CD4-positive, alpha-beta T cell (primary cell): ENCODE measurements at places on chromosomes 7 and 10.

DNA sequence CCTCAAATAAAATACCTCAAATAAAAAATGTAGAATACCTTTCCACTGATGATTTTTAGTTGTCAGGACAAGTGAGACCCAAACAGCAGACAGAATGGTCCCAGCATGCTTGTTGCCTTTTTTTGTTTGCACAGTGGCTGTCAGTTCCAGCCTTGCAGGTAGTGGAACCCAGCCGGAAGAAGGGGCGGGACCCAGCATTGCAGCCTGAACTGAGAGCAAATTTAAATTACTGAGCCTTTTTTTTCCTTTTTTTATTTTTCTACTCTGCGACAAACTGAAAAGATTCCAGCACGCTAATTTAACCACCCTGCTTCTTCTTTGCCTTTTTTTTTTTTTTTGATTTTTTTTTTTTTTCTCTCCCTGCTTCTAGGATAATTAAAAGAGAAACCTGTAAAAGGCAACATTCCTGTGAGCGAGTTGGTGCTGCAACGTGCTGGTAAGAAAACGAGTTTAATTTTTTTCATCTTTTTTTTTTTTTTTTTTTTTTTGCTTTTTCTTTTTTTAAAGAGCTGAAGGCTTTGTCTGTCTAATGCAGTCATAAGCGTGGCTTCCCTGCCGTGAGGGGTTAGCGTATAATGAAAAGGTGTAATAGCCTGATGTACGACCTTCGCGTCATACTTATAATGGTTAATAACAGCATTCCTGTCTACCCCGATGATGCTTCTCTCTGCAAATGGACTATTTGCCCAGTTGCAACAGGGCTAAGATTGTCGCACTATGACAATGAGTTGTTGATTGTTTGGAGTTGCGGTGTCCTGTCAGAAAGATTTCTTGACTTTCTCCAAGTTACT, 555.3 kb upstream of the CELF2 start:
- no peak for DNase-seq

GRCh38 chr7:116329686-116330503, 119.6 kb downstream of the TES start:
- DNase-seq = no peak

DNA sequence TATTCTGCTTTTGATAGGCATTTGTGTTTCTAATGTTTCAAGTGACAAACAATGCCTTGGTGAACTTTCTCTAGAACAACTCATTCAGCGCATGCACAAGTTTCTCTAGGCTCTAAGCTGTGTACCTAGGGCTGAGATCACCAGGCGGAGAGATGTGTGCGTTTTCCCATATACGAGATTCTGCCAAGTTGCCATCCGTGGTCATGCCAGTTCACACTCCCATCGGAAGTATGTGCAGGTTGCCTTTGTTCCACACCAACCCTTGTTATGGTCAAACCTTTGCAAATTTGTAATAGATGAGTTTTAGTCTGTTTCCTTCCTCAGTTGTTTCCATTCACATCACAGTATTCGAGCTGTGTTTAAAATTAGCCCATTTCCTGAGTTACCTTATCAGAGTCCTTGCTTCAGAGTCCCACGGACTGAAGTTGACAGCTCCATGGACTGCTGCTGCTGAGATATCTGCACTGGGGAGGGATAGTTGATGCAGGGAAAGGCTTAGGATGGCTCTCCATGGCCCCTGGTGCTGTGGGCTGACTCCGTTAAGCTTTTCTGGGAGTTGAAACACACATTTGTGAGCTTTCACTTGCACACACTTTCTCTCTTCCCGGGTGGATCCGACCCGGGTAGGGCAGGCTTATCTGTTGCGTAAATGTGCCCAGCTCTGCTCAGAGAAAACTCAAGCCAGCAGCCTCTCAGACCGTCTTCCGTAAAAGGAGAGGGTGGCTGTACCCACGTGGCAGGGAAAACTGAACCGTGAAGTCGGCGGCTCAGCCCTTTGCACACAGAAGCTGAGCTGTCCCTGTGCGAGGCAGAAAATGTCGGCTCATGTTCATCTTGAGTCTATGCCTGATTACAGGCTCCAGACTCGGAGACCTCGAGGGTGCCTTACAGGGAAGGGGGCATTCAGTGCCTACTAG, 49.4 kb downstream of the HK1 start:
- DNase-seq = peak; percentile 43

DNA sequence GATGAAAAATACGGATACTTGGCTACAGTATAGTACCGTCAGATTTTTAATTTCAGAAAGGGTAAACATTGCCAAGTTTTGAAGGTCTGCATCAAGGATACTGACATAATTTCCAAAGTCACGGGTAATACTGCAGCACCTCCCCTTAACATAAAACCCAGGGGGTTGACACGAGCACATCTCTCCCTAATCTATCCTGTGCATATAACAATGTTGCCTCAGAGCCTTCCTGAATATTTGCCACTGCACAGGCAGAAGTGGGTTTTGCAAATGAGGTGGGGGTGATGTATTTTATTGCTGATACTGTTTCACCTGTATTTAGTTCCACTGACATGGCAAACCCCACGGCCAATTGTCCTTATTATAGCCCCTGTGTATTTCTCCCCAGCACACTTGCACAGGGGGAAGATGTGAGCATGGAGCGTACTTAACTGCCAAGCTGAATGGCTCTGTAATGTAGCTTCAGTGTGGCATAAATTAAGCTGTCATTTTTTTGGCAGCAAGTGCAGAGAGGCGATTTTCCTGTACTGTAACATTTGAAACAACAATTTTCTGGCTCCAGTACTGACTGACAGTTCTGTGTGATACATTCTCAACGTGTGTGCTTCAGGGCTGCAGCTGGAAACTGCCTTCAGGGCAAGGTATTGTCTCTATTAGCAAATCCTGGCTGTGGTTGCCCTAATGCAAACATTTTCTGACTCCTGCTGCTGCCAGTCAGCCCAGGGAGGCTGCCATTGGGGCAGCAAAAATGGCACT, 299.6 kb upstream of the SP4 start:
- DNase-seq = no peak

DNA sequence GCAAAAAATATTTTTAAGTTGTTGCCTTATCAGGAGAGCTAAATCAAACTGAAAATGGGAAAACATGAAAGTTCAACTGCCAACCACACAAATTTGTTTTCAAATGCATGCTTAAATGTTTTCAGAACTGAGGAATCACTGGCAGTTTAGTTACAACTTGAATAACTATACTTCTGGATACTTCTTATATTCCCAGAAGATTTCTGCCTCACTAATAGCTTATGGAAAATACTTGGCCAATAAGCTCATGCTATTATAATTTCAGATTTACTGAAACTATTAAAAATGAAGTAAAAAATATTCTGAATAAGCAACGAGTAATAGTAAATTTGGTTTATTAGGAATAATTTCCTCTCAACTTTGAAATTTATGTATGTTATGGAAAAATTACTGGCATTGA, 222.2 kb downstream of the CDK14 start:
- DNase-seq = no peak

GRCh38 chr7:75986147-75986781, 8.1 kb downstream of the TMEM120A start:
- DNase-seq = no peak

- no peak for DNase-seq
Observed at GRCh38 chr10:96415891-96416554, 57.2 kb upstream of the OPALIN start.
